NCI-H460 (cell line): ENCODE measurements at places on chromosomes 6 and 20.
A peak's percentile ranks its signal among the peaks of the same experiment; 100 is the strongest.

DNA sequence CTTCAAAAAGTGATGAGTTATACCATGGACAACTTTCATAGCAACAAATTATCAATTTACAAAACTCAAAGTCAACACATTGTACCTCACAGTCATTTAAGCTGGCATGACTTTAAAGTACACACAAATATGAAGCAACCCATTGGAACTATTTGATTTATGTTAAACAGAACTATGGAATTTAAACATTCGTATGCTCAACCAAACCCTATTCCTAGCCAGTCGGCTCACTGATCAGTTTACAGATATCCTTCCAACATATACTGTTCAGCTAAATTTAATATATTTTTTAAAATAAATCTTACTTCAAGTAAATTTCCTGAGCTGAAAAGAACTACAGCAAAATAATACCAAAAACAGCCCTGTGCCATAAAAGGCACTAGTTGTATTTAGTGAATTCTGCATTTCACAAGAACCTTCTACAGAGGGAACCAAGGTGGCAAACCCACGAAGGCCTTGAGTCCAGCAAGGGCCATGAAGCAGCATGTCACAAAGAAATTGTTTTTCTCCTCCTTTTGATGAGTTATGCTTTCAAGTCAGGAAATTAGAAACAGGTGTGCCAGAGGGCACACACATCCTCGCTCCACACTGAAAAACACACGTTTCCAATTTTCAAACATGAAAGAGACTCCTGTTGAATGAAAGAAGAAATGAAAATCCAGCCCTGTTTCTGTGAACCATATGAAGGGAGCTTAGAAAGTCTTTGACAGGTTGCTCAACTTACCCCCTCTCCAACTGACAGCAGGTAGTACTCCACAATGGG lies 122.8 kb downstream of the TASP1 start:
- DNase-seq = no peak

DNA sequence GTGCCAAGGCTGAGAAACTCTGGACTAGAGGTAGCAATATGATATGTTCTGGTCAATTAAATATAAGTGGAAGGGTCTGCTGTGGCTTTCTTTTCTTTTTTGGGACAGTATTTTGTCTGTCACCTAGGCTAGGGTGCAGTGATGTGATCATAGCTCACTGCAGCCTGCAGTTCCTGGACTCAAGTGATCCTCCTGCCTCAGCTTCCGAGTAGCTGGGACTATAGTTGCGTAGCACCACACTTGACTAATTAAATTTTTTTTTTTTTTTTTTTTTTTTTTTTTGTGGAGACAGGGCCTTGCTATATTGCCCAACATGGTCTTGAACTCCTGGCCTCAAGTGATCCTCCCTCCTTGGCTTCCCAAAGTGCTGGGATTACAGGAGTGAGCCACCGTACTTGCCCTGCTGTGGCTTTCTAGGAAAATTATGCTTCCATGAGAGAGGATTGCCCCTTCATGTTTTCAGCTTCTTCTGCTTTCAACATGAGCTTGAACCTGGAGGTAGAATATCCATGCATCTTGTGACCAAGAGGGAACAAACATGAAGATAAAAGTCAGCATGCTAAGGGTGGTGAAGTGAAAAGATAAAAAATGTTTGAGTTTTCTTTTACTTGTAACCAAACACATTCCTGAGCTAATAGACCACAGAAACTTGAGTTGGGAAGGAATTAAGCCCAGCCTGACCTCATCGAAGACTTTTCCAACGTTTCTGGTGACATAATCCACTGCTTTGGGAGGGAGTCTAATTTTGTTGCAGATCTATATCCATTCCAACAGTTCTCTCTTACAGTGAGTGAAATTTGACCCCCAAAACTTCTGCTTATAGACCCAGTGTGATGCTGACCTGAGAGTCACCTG lies 75.1 kb downstream of the CARMIL1 start:
- no peak for DNase-seq

- DNase-seq = no peak
These were observed 24.4 kb downstream of the TBC1D20 start for GRCh38 chr20:437787-438486.

DNA sequence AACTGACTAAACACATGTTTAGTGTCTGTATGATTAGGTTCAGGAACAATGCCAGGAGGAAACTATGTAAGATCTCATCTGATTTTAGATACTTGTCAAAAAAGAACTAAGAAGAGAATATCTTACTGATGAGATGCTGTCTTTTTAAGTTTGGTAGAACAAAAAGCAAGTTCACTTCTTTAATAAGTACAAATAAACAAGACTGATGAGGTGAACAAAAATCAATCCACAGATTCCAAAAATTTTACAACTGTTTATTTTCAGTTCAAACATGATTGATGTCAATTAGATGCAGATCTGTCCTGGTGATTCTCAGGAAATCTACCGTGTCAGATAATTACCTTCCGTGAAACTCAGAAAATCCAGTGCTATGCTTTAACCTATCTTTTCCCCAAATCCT lies 24.9 kb downstream of the EPHA7 start:
- no peak for DNase-seq

GRCh38 chr6:84652356-84653026 lies 111.9 kb downstream of the TBX18 start:
- DNase-seq = no peak

DNA sequence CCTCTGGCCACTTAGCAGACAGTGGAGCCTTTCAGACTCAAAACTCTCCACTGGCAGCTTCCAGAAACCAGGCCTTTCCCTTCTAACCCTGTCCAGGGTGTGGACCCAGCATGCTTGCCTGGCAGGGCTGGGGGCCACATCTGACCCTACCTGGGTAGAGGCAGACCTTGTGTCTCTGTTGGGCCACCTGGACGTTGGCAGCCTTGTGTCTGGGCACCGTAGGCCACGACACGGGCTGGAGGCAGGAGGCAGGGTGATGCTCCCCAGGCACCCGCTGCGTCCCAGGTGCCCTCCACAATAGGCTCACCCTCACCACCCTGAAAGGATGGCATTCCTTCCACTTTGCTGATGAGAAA lies 67.6 kb downstream of the NOL4L start:
- DNase-seq = no peak

- no peak for DNase-seq
These were observed 30.0 kb downstream of the VSTM2L start for GRCh38 chr20:37932919-37933318.

GRCh38 chr6:151493161-151493803 lies 535 bp upstream of the CCDC170 start:
- no peak for DNase-seq

DNA sequence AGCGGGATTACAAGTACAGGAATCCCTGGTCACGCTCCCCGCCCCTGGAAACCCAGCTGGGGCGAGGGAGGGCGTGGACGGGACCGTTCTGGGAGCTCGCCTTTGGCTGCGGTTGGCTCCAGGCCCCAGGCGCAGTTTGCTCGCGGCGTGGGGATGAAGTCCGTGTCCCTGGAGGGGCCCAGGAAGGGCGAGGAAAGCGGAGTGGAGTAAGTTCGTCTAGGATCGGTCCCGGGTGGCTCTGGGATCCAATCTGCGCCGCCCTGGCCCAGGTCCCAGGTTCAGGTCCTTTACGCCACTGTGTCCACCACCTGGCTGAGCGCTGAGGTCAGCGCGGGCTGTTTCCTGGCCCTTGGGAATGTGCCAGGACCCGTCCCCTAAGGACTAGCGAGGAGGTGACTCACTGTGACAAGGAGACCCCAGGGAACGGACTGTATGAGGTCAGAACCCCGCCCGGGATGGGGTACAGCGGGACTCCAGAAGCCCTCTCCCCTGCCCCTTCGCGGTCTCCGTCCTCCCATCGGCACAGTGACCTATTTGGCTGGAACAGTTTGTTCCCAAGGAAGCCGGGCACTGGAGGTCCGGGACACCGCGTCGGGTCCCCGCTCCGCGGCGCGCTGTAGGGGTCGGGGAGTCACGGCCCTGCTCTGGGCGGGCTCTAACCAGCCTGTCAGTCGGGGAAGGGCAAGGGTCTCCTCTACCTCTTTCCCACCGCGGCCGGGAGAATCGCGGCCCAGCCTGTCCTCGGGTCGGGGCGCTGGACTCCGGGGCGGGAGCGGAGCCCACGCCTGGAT lies 724 bp downstream of the CDKN1A start:
- DNase-seq = no peak

DNA sequence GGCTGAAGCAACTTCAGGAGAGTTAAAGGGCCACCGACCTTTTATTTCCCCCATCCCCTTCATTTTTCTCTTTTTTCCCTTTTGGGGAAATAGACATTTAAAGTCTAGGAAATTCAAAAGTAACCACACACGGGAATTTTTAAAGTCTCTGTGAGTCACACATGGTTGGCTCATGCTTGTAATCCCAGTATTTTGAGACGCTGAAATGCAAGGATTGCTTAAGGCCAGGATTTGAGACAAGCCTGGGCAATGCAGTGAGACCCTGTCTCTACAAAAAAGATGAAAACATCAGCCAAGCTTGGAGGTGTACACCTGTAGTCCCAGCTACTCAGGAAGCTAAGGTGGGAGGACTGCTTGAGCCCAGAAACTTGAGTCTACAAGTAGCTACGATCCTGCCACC lies 34.2 kb downstream of the KATNA1 start:
- DNase-seq = no peak

DNA sequence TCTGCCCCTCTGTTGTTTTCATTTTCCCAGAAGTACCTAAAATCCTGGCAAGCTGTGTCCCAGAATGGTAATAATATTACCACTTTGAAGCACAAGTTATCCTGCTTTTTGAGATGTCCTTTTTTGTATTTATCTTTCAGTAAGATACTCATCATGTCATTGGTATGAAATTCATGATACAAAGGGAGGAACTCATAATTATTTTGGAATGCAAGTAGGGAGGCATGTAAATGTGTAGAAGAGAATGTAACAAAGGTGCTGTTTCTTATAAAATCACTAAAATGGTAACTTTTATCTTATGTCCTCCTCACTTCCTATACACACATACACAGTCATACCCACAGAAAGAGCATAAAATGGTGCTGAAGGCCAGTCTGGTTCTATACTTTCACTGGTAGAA lies 109.9 kb downstream of the CD2AP start:
- DNase-seq = no peak

- no peak for DNase-seq
These were observed 1155.3 kb upstream of the GJE1 start for GRCh38 chr6:140977403-140977802.

GRCh38 chr6:132028029-132028428 lies 76.9 kb upstream of the CCN2 start:
- no peak for DNase-seq

DNA sequence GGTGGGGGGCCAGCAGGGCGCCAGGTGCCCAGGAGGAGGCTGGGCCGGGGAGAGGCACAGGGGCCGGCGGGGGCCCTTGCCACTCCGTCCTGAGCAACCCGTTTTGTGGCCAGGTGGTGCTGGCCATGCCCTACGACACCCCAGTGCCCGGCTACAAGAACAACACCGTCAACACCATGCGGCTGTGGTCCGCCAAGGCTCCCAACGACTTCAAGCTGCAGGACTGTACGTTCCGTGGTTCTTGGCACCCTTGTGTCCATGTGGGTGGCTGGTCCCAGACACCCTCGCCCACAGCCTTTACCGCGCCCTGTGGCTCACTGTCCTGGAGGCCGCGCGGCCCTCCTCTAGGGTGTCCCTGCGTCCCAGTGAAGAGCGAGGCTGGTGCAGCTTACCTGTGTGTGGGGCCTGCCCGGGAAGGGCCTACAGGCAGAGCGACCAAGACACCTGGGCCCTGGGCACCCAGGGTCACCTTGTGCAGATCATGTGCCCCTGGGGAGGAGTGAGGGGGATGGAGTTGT lies 28.7 kb downstream of the PYGB start:
- DNase-seq = no peak

- DNase-seq = peak; percentile 83
These were observed at the start of gene SUPT3H for GRCh38 chr6:45377554-45378333. TSS of gene SUPT3H (minus strand) at chr6:45377934.

- DNase-seq = peak; percentile 90
These were observed 63.7 kb downstream of the GPX5 start for GRCh38 chr6:28589234-28589956.

GRCh38 chr6:27838058-27838944 lies 73.9 kb downstream of the OR2B2 start:
- peak; percentile 97 for DNase-seq

GRCh38 chr6:159969204-159969912 lies 476 bp downstream of the IGF2R start:
- DNase-seq = no peak

DNA sequence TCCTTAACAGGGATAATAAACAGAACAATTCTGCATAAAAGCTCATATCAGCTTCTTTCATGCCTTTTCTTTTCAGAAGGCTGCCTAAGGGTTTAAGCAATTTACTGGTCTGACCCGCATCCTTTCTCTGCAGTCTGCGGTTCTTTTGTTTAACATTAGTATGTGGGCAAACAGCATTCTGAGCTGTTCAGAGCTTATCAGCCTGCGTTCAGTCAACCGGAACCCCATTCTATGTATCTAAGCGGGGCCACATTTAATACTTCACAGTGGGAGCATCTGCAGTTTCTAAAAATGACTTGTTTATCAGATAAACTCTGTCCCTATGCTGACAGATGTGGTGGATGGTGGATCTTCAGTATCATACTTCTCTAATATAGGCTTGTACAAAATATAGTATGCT lies 758.9 kb upstream of the MMS22L start:
- DNase-seq = no peak

GRCh38 chr6:100035873-100036653 lies 42.0 kb upstream of the MCHR2 start:
- DNase-seq = no peak

- no peak for DNase-seq
These were observed 43.9 kb downstream of the PDE7B start for GRCh38 chr6:135895231-135895911.

- DNase-seq = no peak
These were observed 214.2 kb upstream of the PCSK2 start for GRCh38 chr20:17012546-17013226.

DNA sequence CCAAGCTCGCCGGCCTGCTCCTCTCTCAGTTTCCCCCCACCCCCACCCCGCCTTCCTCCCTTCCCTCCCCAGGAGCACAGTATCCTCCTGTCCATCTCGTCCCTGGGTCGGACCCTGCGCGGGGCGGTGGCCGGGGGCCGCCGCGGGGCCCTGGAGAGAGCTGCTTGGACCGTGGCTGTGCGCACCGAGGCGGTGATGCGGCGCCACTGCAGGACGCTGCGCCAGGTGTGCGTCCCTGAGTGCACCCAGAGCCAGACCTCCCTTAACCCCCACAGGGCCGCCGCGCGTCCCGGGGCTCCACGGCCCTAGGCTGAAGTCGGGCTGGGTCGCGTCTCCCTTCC lies 2.2 kb downstream of the C20orf204 start:
- no peak for DNase-seq
